ENCODE measurements at places on chromosomes 2 and 18.

GRCh38 chr2:241798631-241799521, 10.1 kb upstream of the NEU4 start:
- DNase-seq = peak; percentile 19

DNA sequence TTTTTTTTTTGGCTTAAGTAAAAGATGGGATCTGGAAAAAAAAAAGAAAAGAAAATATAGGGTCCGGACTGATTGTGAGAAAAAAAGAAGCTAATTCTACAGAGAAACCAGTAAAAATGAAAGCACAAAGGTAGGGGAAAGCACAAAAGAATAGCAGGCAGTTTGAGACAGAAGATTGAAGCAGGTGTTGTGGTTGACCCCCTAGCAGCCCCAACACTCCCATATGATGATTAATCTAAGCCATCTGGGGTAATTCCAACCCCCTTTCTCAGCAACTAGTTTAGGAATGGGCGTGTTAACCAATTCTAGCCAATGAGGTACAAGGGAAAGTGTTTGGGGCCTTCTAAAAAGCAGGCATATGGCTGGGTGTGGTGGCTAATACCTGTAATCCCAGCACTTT, 77.0 kb downstream of the MBD2 start:
- DNase-seq = peak; percentile 64

DNA sequence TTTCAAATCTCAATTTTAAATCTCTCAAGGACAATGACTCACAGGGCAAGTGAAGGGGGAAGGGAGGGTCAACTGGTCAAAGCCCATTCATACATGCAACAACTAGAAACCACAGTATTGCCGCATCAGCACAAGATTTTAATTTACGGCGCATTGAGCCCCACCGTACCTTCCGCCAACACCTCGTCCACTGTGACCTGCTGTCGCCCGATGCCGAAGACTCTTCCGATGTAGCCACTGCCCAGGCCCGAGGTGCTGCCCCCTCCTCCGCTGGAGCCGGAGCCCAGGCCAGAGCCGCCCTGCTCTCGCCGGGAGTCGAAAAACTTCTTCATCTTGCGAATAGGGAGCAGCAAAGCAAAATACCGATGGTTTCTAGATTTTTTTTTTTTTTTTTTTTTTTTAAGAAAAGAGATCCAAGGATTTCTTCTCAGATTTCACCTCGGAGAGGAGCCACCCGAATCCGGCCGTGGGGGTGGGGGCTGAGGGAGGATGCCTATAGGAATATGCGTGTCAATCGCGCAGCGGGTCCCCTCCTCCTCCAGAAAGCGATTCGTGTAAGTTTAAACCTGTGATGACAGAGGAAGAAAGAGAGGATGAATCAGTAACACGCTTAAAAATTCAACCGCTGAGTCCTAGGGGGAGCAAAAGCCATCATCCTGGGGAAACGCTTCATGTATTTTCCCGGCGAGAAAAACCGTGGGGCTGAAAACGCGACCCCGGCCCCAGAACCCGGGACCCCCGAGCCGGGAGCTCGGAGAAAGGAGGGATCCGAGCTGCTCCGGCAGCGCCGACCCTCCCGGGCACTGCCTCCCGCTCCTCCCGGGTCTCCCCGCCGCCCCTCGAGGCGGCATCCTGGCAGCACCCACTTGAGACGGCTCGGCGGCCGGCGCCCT, 584 bp downstream of the AAK1 start:
- DNase-seq = no peak

GRCh38 chr2:58239243-58239925, 1.7 kb downstream of the FANCL start:
- DNase-seq = no peak

DNA sequence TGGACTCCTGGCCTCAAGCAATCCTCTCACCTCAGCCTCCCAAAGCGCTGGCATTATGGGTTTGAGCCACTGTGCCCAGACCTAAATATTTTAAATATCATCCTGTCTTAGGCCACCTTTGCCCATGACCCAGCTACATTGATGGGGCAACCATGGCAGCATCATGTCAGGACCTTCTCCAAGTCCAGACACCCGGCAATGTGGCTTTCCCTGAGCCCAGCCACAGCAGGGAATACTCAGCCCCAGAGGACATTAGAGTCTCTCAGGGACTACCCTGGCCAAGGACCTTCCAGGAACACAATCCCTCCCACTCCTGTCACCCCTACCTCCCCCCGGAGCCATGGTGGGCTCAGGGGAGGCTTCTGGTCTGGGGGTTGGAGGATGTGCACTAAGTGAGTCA, 72.8 kb downstream of the SMAD7 start:
- DNase-seq = no peak

- no peak for DNase-seq
Observed at GRCh38 chr2:128326346-128326745, 7.7 kb upstream of the HS6ST1 start.

GRCh38 chr18:59639821-59640220, 57.4 kb downstream of the CCBE1 start:
- DNase-seq = no peak

DNA sequence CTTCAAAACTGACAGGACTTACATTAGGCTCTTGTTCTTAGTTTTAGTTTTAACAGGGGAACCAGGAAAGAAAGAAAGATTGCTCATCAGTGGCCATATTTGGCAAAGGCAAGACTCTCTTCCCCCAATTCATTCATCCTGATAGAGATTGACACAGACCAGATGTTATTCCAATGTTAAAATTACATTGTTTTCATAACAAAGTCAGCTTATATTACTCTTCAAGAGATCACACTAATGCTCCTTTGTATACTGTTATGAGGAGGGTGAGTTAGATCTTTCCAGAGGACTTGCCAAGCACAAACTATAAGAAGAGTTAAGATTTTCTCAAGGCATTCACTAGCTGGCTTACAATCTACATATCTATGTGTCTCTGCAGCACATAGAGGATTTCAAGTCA, 252.1 kb downstream of the SLC8A1 start:
- no peak for DNase-seq

- DNase-seq = no peak
Observed at GRCh38 chr2:237309416-237309815, 104.5 kb downstream of the COL6A3 start.

DNA sequence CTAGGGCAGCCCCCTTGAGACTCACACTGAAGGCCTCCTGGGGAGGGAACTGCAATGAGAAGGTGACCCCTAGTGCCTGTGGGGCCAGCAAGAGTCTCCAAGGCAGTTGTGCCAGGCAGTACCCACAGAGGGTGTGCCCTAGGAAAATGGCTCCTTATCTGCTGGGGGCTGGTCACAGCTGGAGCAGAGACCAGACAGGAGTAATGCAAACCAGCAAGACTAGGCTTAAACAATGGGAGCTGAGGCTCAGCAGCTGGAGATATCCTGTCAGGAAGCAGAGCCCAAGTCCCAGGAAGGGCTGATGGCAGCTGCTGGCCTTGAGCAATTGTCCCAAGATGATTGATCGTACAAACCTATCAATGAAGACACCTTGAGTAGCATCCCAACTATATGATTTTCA, 26.8 kb upstream of the E2F6 start:
- DNase-seq = no peak

GRCh38 chr2:59034106-59034505, 793.0 kb upstream of the FANCL start:
- no peak for DNase-seq

DNA sequence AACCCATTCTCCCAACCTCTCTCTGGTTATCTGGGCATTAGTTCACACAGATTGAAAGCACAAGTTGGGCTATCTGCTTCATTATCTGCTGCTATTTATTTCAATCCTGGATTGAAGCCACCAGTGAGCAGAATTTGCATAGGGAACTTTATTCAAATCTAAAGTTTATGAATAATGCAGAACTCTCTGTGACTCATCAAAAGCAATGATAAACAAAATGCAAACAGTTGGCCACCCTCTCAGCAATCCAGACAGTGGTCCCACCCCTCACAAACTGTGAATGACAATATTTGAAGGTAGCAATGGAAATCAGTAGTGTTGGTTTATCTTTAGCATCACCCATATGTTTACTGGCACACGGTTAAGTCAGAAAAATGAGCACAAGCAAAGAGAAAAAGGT, 106.8 kb upstream of the TMEM178A start:
- no peak for DNase-seq

DNA sequence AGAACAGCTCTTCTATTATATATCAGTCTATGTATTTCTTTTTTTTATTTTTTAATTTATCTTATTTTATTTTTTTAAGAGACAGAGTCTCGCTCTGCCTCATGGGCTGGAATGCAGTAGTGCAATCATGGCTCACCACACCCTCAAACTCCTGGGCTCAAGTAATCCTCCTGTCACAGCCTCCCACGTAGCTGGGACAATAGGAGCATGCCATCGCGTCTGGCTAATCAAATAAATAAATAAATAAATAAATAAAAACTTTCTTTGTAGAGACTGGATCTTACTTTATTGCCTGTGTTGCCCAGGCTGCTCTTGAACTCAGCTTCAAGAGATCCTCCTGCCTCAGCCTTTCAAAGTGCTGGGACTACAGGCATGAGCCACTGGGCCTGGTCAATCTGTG, 117.0 kb downstream of the RBMS1 start:
- DNase-seq = no peak

DNA sequence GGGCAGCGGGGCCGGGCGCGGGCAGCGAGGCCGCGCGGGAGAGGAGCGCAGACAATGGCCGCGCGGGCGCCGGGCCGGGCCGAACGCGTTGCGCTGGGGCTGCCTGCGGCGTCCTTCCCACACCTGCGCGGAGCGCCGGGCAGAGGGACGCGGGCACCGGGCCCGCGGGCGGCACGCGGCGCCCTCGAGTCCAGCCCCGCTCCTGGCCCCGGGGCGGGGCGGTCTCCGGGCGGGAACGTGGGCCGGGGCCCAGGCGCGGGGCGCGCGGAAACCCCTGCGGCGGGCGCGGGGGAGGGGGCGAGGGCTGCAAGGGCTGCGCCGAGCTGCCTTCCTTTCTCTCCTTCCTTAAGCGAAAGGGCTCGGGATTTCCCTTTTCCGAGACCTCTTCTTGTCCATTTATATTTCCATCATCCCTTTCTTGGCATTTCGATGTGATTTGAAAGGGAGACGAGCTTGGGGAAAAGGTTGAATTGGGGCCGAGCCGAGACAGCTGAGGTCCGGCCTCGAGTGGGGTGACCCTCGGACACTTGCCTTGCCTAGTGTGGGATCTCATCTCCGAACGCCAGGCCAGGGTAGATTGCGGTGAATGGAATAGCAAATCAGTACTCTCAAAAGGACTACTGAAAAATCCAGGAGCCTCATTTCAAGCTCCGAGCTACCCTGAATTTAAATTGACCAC, 676 bp downstream of the KLHL23 start:
- peak; percentile 70 for DNase-seq

GRCh38 chr18:13982126-13982525, 66.8 kb upstream of the MC2R start:
- DNase-seq = no peak

DNA sequence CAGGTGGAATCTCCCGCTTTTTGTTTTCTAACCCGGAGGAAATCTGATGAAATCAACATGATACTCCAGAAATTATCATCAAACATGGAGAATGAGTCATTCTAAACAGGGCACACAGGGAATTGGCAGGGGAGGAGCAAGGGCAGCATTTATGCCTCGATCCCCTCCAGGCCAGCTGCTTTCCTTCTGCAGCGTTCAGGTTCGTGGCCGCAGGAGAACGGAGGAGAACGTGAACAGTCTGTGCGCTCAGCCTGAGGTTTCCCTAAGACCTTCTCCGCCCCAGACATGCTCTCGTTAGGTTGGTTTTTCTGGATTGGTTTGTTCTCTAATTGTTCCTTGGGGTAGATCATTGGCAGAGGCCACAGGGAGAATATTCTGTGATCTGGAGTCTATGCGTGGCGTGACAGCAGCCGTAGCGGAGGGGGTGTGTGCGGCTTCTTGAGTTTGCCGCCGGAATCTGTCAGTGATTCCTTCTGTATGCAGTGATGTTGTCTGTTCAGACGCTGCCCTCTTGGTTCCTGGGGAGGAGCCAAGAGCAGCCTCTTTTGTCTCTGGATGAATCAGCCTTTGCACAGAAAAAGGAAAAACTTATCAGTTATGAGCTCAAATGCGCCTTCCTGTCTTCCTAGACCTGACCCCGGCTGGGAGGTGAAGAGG, 75.9 kb downstream of the SH3BP4 start:
- DNase-seq = no peak

DNA sequence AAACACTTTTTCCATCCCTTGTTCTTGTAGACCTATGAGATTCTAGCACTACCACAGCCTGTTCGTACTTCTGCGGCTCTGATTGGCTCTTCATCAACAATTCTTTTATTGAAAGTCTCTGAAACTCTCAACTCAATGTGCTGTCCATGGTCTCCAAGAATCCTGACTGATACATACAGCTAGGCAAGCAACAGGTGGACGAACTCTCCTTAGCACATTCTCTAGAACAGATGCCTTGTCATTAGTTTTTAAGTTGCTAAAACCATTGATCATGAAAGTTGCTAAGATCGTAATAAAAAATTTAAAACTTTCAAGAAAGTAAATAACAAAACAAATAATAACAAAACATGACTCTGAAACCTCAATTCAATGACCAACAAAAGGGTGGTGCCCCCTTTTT, 210.5 kb downstream of the EPHA4 start:
- DNase-seq = no peak

DNA sequence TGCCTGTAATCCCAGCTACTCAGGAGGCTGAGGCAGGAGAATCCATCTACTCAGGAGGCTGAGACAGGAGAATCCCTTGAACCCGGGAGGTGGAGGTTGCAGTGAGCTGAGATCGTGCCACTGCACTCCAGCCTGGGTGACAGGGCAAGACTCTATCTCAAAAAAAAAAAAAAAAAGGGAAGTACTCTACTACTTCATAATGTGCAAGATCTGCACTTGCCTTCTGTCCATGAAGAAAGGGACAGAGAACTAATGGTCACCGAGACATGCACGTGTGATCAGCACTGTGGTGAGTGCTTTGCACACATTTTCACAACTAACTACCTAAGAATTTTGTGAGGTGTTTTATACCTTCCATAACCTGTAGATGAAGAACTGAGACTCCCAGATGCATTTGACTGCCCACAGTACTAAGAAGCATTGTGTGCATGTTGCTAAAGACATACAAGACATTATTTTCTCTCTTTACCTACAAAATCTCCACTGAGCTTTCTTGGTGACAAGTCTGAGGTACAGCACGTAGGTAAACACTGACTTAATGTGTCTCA, 784.8 kb upstream of the ID2 start:
- DNase-seq = no peak

GRCh38 chr2:231664727-231665126, 43.6 kb upstream of the PTMA start:
- no peak for DNase-seq

- no peak for DNase-seq
Observed at GRCh38 chr2:38461470-38461869, 84.4 kb upstream of the ATL2 start.
